ENCODE measurements at places on chromosomes 6 and 20.

- DNase-seq, result no peak
Measured at GRCh38 chr6:11228935-11229654, 3.4 kb downstream of the NEDD9 start.

DNA sequence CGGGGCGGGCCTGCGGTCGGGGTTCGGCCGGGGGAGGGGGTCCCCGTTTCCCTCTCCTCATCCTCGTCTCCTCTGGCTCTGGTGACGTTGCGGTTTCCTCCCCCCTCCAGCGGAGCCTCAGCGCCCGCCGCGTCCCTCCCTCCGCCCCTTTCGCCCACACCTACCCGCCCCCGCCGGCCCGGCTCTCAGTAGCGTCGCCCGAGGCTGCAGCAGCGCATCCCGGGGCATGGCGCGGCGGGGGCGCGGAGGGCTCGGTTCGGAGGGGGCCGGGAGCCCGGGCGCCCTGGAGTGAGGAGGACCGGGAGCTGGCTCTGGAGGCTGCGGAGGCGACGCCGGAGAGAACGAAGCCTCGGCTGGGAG is at the start of gene DSE:
Gene DSE (plus strand): TSS at position 188 of the 360 bp plus-strand sequence. CDS start 28,304 bp downstream, outside the sequence.
- peak; percentile 18 for DNase-seq

DNA sequence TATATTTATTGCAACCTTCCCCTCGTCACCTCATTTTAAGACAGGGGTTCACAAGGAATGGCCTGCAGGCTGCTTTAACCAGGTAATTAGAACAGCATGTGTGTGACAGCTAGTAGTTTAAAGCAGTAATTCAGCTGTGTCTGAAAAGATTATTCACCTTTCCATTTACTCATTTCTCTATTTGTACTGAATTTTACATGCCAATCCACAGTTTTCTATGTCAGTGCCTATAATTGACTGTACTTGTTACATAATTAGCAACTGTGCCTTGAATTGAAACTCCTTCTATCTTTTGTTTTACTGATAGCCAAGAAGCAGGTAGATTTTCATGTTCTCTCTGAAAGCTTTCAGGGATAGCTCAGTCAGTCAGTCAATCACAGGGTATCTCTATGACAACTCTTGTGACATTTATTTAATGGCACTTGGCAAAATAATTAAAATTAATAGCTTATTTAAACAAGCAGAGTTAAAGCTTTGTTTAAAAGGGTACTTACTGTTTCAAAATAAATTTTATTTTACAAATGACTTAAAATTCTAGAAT is 214.0 kb downstream of the ZFAND3 start:
- no peak for DNase-seq

DNA sequence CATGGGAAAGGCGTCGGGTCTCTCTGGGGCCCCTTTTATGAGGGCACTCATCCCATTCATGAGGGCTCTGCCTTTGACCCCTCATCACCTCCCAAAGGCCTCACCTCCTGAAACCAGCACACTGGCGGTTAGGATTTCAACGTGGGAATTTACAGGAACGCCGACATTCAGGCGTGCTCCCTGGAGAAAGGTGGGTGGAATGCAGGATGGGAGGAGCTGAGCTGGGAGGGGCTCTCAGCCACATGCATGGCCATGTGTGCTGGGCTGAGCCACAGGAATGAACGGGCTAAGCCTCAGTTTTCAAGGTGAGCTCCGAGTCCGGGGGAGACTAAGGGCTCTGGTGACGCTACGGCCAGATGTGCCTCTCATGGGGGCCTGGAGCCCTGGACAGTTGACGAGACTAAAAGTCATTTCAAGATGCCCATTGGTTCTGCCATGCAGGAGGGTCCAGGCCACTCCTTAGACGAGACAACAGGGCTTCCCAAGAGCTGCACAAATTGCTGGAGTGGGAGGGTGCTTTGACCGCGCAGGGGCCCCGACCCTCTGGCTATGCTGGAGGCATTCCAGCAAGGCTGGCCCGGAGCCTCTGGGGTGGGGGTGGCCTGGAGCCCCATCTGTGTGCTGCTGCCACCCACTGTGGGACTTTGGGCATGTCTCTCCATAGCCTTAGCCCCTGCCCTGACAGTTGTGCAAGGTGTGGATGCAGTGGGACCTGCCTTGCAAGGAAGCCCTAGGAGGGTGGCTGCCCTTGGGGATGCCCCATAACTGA is 3.8 kb upstream of the ARFGAP1 start:
- no peak for DNase-seq

DNA sequence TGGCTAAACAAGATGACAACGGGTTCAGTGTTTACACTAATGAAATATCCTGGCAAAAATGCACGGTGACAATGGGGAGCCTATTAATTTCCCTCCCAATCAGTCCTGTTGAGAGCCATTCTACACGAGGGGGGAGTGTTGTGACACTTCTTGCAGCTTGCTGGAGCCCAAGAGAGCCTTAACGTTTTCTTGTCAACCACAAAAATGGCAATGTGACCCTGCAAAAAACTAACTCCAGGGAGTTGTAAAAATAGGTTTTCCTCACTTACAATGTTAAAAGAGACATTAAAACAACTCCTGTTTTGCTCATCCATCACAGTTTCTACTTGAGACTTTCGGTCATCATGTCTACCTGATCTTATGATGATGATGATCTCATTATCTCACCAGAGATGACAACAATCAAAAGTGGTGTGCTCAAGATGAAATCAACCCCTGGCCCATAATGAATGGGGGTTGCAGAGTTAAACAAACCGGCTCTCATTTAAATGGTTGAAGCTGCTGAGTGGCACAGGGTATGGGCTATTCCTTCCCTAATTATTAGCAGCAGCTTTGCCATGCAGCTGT is 57.9 kb downstream of the GJA10 start:
- DNase-seq, result no peak

- DNase-seq, result no peak
Measured at GRCh38 chr6:139779988-139780774, 405.7 kb upstream of the CITED2 start.

GRCh38 chr20:22966787-22967464 is 68.2 kb upstream of the SSTR4 start:
- no peak for DNase-seq

GRCh38 chr6:35679399-35679798 is 9.3 kb downstream of the FKBP5 start:
- no peak for DNase-seq

GRCh38 chr20:58642441-58642840 is 8.6 kb upstream of the STX16 start:
- no peak for DNase-seq

DNA sequence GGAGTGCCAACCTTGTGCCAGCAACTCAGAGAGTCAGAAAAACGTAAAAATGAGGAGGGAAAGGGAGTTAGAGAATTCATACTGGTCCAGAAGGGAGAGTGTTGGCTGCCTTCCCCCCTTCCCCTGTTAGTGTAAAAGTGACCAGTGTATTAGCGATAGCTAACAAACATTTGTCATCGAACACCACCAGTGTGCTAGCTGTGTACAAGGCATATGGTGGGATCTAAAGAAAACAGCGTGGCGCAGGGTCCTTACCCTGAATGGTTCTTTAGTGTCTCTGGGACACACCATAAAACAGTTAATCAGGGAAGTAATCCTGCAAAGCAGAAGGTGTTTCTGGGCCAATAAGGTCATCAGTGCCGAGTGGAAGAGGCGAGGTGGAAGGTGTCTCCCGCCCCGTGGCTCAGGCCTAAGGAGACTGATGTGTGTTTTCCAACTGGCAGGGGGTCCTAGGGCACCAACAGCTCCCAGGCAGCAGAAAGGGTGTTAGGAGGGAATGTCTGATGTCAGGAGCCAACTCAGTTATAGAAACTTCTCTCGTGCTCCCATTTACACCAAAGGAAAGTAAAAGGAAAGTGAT is 91.9 kb downstream of the TCP11 start:
- DNase-seq, result no peak

Measured in activated T-helper 1 cell treated with anti-CD3 and anti-CD28 coated beads, Interleukin-2, amount 50 U/mL, for 16 hours (primary cell).